Naive thymus-derived CD8-positive, alpha-beta T cell (primary cell): ENCODE measurements at places on chromosomes 4 and X.

DNA sequence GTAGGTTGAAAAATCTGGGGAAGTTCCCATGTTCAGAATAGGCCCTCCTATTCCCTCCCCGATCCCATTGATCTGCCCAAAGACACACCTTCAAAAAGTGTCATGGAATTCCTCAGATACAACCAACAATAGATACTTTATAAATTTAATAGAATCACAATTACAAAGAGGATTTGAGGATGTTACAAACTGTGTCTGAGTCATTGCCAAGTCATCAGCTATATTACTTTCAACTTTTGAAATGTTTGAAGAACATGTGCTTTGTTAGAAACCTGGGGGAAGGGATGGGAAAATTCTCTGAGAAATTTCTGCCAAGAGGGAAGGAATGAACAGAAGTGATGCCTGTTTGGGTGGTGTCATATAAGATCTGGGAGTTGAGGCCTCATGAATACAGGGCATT lies 46.7 kb downstream of the KCNIP4 start:
- DNase-seq, result no peak

DNA sequence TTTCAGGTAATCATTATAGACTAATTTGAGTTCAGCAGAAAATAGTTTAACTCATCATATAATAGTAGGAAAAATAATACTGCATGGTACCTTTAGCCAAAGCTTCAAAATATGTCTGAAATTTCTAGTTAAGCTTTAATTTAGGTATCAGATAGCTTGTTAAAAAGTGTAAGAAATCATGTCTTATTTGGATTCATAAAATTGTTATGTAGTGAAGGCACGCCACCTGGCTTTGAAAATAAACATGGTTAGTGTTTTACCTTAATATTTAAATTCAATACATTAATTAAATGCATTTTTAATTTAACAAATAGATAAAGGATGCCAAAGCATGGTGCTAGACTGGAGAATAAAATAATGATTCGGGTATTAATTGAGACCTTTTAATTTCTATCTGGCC lies 211.4 kb downstream of the FSTL5 start:
- DNase-seq, result no peak

GRCh38 chr4:159430896-159431295 lies 328.0 kb downstream of the RAPGEF2 start:
- no peak for DNase-seq

DNA sequence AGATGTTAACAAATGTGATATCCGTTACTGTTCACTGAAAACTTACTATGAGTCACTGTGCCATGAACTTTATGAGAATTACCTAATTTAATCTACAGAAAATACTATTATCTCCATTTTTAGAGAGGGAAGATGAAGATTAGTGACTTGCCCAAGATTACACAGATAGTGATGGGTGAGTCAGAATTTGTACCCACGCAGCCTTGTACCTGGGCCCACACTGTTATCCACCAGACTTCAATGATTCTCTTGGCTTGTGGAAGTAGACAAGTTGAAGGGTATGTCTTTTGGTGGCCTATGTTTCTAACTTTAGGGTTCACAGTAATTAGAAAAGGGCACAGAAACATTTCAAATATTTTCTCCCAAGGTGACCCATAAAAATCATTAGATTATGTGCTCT lies 472.5 kb upstream of the NR3C2 start:
- no peak for DNase-seq

DNA sequence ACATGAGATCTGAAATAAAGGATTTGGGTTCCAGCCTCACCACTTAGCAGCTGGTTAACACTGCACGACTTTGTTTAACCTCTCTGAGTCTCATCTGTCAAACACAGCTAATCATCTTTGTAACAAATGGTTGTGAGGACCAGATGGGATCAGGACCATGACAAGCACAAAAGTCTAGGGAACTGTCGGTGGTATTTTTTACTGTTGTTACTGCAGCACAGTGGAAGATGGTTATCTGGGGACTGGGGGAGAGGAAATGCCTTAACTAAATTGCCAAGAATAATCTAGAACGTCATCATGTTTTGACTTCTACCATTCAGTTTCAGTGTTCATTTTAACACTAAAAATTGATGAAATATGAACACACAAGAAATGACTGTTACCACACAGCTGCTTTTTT lies 99.5 kb downstream of the ADGRA3 start:
- no peak for DNase-seq

DNA sequence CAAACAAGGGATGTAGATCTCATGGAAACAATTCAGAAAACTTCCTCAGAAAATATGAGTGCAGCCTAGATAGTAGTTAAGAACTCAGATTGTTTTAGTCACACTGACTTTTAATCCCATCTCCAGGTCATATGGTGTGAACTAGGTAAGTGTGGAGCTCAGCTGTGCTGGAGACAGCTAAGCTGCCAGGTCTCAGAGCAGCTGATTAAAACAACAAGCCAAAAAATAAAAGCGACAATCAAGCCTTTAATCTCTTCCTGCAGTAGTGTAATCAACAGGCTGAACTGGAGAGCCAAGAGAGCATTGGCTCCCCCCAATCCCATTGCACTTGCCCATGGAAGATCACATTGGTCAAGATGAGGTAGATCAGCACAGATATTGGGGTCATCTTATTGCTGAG lies 98.3 kb upstream of the ATOH1 start:
- DNase-seq, result no peak

DNA sequence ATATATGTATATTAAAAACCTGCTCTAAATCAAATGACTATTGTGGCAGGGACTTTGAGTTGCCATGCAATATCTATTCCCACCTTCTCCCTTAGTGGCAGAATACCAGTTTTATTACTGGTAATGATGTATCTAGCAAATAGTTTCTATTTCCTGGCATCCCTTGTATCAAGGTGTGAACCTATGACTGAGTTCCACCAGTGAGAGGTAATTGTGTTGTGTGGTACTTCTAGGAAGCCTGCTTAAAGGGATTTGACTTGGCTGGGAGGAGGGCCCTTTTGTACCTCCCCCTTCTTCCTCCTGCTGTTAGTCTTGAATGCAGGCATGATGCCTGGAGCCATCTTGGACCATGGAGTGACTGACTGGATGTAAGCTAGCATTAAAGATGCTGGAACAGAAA lies 65.4 kb upstream of the DYNLT3 start:
- no peak for DNase-seq

- no peak for DNase-seq
Observed at GRCh38 chr4:163776957-163777356, 282.5 kb downstream of the TMA16 start.

GRCh38 chr4:113564493-113564892 lies 197.0 kb downstream of the CAMK2D start:
- no peak for DNase-seq

GRCh38 chr4:5711479-5712184 lies 631 bp downstream of the EVC start:
- DNase-seq, result no peak

GRCh38 chrX:102979536-102979935 lies 42.5 kb downstream of the RAB40AL start:
- DNase-seq, result no peak

- DNase-seq, result no peak
Observed at GRCh38 chr4:29722253-29722652, 997.9 kb upstream of the PCDH7 start.

DNA sequence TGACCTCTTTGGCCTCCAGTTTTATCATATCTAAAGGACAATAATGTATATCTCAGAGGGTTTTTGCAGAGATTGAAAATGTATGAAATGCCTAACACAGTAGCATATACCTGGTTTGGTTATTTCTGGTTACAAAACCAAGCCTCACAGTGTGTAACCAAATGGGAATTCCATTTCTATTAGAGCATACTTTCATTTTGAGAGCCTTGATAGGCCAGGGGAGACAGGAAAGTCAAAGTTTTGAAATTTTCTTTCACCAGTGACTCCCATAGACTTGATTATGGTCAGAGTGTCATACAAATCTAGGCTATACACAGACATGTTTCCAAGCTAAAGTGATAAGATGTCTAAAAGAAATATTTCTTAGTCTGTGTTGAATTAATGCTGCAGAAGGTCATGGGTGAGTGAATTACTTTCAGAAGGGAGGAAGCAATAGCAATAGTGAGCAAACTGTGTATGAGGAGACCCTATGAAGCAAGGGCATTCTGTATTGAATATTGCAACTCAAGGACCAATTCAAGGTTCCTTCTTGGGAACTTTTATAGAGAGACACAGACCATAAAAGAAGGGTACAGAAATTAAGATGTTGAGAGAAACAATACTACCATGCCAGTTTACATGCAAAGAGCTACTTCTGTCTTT lies 151.1 kb downstream of the PDE5A start:
- DNase-seq, result no peak

DNA sequence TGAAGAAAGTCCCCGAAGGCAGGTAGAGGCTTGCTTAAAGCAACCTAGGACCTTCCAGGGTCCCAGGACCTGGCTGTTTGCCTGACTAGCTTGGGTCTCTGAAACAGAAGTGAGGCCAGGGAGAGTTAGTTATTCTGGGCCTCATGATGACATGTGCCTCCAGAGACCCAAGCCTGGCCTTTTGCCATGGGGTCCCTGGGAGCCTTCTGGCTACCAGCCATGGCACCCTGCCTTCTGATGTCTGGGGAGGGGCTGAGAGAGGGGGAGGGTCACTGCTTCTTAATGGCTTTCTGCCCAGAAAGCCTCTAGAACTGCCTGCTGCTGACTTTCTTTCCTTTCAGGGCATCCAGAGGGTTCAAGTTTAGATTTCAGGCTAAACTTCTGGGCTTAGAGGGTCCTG lies 1.0 kb upstream of the STARD8 start:
- DNase-seq, result no peak

- no peak for DNase-seq
Observed at GRCh38 chr4:170278460-170278859, 188.7 kb upstream of the AADAT start.

- no peak for DNase-seq
Observed at GRCh38 chrX:56366901-56367300, 134.7 kb downstream of the KLF8 start.

DNA sequence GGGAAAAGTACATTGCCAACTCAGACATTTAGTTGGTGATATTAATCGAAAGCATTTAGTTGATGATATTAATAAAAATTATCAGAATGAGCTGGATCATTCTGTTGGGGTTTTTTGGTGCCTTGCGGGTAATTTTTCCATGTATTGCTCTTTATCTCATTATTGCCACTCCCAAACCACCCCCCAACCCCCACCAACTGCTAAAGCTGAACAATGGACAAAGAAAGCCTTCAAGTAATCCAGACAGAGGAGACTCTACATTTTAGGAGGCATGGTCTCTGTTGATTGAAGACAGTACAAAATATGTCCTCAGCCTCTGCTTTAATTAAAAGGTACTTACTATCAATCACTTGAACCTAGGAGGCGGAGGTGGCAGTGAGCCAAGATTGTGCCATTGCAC lies 22.5 kb downstream of the PDK3 start:
- no peak for DNase-seq

DNA sequence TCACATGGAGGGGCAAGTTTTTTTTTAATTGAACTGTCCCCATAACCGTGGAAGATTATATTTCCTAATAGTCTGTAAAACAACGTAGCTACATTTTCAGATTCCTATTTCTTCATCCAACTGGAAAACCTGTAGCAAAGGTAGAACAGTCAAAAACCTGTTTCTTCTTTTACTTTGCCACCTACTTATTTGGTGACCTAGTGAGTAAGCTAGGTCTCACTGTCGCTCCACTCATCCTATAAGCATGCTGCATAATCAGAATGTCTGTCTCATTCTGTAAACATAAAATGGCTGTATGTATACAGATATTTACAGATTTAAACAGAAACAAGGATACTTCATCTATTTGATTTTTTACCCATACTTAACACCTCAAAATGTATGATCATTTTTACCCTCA lies 20.4 kb downstream of the MAML3 start:
- DNase-seq, result no peak

GRCh38 chr4:164221631-164222030 lies 532.3 kb upstream of the SMIM31 start:
- no peak for DNase-seq

DNA sequence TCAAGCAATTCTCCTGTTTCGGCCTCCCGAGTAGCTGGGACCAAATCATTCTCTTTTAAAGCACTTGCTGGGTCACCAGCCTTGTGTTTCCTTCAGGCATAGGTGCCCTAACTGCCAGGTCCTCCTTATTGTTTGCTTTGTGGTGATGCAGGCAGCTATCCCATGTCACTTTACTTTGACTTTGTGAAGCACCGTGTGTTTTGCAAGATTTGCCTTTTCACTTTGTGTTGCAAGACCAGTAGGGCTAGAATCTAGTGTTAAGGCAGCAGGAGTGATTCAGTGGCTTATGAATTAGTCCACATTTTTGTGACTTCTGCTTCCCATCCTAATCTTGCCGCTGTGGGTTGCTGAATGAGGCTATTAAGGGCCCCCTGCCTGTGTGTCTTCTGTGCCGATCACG lies 20.2 kb downstream of the SYAP1 start:
- no peak for DNase-seq

DNA sequence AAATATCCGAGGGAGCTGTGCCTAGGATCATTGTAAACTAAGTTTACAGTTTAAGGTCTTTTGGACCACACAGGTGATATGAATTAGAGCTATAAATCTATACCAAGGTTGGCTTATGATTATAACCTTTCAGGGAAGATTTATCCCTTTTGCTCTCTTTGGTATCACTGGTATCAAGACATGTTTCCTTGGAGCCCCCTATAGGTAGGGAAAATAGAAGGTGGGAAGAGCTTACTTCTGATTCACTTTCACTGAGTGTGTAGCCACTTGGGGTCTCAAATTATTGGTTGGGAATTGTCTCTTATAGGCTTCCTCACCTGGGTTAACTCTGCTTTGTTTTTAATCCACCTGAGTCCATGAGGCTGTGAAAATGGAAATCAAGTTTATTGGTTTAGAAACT lies 262.1 kb upstream of the NR3C2 start:
- no peak for DNase-seq

GRCh38 chr4:89521826-89522225 lies 214.2 kb upstream of the GPRIN3 start:
- DNase-seq, result no peak

DNA sequence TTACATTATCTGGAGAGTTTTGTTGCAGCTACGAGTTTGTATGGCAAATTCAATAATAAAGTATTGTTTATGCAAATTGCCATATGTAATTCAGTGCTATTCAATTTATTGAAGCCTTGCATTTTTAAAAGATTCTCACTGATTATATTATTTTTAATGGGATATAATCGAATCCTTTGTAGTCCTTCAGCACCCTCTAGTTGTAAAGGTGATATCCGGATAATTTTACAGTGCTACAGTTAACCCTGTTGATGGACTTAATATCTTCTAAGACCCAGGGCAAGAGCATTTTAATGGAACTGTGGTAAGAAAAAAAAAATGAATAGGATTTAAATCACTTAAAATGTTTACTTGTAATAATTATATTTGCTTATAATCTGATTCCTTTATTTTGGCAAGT lies 48.5 kb upstream of the GRIA2 start:
- DNase-seq, result no peak

DNA sequence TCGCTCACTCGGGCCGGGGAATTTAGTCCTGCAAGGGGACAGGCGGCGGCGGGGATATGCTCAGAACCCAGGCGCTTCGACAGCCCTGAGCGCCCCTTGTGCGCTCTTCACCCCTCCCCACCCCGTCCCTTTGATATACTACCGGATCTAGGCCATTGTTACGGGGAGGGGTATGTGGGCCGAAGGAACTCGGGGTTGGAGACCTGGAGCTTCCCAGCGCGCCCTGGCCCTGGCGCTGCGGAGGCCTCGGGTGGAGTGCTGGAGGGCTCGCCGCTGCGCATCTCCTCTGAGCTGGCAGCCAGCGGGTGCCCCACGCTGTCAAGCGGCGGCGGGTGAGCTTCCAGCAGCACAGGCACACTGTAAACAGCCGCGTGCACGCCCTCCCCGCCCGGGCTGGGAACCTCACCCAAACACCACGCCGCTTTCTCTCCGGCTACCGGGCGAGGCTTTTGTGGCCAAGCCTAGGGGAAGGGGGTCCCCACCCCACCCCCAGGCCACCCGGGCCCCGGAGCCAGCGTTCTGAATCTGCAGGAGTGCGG lies 54.5 kb upstream of the BCOR start:
- DNase-seq, result no peak
